ENCODE measurements at places on chromosomes 4 and X.

DNA sequence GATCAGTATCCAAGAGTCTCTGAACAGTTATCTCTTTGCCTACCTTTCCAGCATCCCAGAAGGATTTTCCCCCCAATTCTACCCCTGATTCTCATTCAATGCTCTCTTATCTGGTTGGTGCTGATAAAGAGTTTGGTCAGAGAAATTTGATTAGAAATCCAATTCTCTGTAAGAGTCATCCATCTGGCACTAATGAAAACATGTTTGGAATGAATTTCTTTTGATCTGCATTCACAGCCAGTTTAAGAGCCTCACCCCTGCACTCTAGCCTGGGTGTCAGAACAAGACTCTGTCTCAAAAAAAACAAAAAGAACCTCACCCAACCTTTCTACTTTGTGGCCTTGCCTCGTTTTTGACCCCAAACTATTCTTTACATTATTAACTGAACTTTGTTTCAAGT is 122.1 kb downstream of the MANBA start:
- DNase-seq: no peak

GRCh38 chr4:55386073-55386472 is 9.7 kb upstream of the TMEM165 start:
- DNase-seq: no peak

GRCh38 chr4:2767046-2767704 is 11.0 kb upstream of the TNIP2 start:
- DNase-seq: no peak

- DNase-seq: no peak
Measured at GRCh38 chr4:186074189-186074588, 5.2 kb downstream of the TLR3 start.

DNA sequence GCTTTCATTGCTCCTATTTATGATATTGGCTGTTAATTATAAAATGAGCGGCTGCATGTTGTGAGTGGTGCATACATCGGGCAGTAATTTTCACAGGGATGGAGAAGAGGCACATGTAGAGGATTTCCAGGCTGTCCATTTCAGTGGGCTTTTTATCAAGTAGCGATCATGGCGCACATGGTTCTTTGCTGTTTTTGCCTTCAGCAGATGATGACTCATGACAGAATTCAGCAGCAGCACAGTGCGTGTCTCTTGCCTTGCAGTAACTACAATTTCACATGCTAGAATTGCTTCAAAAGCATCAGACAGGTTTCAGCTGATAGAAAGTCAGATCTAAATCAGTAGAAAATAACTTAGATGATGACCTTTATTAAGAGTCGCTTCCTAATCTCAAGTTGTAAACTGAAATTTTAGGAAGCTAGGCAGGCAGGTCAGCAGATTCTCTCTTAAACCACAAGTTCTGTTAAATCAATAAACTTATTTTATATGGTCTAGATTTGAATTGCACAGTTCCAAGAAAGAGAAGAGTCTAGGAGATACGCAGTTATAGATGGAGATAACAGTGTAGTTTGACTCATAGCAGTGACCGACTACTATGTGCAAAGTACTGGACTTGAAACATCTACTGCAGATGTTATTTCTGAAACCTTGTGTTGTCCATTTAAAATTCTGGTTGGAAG is 35.8 kb downstream of the LRP2BP start:
- DNase-seq: no peak

All from NCI-H2171 treated with DMSO at 0.1 percent for 48 hours (cell line).